ENCODE measurements at places on chromosomes 1 and 21. TPM values are rescaled to one million over a fixed set of nuclear protein-coding genes. Genes with fewer than 3 reads are reported as not detected.

Gene MX2
- 4.2 TPM for total RNA-seq

Gene OR10R2
- total RNA-seq, result not detected

Gene MEAF6
- total RNA-seq, result 32.7 TPM

Gene CORT
- 0.28 TPM for total RNA-seq

Gene KLHDC8A
- total RNA-seq, result 3.1 TPM

Gene CLCA1
- total RNA-seq, result 0.08 TPM

Gene MIXL1
- total RNA-seq, result not detected

Gene KLF17
- total RNA-seq, result not detected

Gene SAMD13
- total RNA-seq, result 0.44 TPM

Gene LEMD1
- total RNA-seq, result 6.1 TPM

Gene RGS13
- total RNA-seq, result not detected

Gene ETV3L
- not detected for total RNA-seq

Gene KLHDC9
- 4.5 TPM for total RNA-seq

Gene ELF3
- 391 TPM for total RNA-seq

Gene RNF186
- total RNA-seq, result 0.16 TPM

Gene MECR
- 21.0 TPM for total RNA-seq

Gene CASQ2
- total RNA-seq, result 0.92 TPM

Gene GPR25
- total RNA-seq, result 0.32 TPM

Gene PTPN7
- 1.2 TPM for total RNA-seq

Gene MR1
- 16.3 TPM for total RNA-seq

Gene LRRC8B
- total RNA-seq, result 19.6 TPM

Gene TMEM79
- 110 TPM for total RNA-seq

Gene ITGB2
- 7.1 TPM for total RNA-seq

Gene MTARC1
- 6.1 TPM for total RNA-seq

Gene SGIP1
- 1.4 TPM for total RNA-seq

Gene FUCA1
- total RNA-seq, result 7.7 TPM

Gene ADORA1
- total RNA-seq, result 0.28 TPM

Gene RGSL1
- total RNA-seq, result not detected

Gene GBP6
- total RNA-seq, result 430 TPM

Gene SRP9
- 156 TPM for total RNA-seq
